NCI-H1417 (cell line): ENCODE measurements at places on chromosomes 7 and 10.

- no peak for DNase-seq
Measured at GRCh38 chr10:35495521-35496119, 109.5 kb upstream of the GJD4 start.

- no peak for DNase-seq
Measured at GRCh38 chr10:132020456-132020855, 38.7 kb upstream of the BNIP3 start.

GRCh38 chr10:61761825-61762217, 99.1 kb downstream of the CABCOCO1 start:
- DNase-seq: peak; percentile 72

DNA sequence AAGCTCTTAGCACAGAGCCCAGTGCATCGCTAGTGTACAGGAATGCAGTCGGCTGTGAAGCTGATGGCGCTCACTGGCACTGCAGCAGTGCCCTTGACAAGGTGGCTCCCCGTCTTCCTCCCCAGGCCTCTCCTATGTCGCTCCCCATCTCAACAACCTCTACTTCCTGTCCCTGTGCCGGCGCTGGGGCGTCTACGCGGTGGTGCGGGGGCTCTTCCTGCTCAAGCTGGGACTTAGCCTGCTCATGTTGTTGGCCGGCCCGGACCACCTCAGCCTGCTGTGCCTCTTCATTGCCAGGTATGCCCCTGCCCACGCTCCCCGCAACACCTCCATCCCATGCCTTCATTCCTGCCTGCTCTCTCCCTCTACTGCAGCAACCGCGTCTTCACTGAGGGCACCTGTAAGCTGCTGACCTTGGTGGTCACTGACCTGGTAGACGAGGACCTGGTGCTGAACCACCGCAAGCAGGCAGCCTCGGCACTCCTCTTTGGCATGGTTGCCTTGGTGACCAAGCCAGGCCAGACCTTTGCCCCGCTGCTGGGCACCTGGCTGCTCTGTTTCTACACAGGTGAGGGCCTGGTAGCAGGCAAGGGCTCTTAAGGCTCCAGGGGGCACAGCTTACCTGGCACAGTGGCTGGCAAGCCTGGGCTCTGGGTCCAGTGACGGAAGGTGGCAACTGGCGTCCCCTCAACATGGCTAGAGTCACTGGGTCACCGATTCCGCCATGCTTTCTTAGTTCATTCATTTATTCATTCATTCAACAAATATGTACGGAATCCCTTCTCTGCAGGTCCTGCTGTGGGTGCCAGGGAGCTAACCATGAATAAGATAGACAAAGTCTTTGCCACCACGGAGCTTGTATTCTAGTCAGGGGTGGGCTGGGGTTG, 22.3 kb upstream of the C10orf95 start:
- no peak for DNase-seq

DNA sequence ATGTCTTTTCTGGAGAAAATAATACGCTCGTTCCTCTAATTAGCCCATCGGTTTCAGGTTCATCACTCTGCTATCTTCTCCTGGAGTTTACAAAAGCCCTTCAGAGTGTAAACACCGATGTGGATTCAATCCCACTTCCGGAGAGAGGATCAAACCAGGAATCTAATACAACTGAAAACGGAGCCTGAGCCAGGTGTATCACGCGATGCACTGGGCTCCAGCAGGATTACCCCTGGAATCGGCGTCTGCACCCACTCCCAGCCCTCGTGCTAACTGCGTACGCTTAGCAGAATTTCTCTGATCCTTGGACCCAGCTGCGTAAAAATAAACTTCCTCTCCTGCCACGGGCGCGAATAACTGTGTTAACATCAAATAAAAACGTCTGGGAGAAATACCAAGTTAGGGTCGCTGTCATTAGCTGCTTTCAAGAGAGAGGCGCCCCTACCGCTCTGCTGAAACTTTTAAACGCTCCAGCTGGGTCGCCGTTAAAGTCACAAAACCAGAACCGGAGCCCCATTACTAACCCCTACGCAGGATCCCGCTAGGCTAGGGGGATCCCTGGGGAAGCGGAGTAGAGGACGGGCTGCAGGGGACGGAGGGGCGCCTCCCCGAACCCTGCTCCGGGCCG, 502 bp downstream of the ZNF3 start:
- DNase-seq: peak; percentile 71

DNA sequence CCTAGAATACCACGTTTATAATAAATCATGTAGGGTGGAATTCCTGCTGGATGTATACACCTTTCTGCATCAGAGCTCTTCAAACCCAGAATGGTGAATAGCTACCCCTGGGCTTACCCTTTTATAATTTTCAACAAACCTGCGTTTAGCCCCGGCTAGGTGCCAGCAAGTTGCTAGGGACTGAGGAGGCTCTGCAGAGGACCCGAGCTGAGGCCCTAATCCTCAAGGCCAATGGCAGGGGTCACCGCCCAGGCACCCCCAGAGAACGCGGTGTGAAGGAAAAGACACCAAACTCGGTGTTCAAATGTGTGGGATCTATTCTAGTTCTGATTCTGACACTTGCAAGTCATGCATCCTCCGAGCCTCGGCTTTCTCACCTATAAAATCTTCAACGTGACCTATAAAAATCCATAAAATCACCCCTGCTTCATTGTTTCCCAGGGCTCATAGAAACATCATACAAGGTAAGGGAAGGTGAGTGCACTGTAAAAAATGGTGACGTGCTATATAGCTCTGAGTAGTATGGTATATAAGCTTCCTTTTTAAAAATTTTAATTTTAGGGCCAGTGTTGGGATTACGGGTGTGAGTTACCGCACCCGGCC, 2.5 kb upstream of the ANXA11 start:
- DNase-seq: no peak

- peak; percentile 7 for DNase-seq
Measured at GRCh38 chr7:72183835-72184234, 228.3 kb downstream of the CALN1 start.

DNA sequence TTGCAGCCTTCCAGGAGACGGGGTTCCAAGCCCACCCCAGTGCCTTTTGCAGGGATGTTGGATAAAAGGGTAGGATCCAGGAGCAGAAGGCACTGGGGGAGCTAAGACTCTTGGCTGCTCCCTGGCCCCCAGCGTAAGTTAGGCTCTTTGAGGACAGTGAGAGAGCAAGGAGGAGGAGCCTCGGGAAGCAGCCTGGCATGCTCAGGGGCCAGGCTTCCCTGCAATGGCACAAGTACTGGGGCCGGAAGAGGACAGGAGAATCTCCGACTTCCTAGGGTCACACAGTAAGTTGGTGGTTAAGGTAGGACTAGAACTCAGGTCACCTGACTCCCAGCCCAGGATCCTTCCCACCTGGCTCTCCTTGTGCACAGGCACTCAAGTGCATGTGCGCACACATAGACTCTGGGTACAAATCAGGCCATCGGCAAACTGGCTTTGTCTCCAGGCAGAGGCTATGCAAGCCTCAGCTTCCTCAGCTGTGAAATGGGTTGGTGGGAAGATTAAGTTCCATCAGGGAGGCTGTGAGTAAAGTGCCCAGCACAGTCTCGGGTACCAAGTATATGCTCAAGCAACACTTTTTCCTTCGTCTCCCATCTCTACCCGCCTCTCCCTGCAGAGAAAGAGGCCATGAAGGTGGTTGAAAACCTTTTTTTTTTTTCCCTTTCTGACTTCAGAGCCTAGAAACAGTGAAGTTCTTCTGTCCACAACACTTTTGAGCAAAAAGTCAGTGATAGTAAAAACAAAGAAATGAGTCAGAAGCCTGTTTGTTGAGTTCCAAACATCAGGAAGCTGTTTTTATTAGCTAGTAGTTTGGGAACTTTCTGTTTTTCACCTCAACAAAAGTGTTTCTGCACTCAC, 79.1 kb downstream of the NEURL1 start:
- no peak for DNase-seq

DNA sequence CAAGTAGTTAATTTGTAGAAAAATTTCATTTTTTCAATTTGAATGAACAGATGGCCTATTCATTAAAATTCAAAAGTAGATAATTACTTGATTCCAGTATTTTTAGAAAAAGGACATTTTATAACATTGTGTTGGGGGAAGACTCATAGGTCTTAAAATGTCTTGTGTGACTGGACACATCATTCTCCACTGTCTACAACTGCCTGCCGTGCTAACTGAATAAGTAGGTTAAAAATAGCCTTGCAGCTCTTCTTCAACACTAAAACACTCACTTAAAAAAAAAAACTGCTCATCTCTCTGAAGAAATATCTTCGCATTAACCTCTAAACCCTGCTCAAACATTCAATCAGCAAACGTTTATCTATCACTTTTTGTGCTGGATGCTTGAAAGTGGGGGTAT, 253.8 kb downstream of the CSTF2T start:
- DNase-seq: no peak

DNA sequence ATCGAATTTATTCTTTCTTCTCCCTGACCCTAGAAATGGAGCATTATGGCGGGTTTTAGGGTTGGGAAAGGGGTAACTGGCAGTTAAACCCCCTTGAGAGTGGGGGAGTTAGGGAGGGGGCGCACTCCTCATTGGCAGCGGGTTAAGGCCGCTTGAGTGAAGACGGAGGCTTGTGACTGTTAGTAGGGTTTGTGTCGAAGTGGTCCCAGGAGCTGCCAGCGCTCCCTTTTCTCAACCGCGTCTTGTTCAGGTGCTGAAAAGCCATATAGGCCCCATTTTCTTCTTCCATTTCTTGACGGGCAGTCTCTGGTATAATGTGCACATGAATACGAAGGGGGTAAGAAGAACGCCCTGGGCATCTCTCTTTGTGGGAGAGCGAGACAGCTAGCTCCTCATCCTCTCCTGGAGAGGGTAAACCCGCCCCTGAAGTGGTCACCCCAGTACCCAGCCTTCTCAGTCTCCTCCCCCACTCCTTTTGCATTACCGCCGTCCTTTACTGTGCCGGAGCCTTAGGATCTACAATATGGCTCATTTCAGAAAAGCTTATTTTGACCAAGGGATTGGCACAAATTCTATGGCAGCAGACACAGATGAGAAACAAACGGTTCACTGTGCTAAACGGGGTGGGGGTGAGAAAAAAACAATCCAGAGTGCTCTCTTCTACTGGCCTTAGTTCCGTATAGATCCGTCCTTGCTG, 836 bp downstream of the KMT2E start:
- DNase-seq: peak; percentile 85

DNA sequence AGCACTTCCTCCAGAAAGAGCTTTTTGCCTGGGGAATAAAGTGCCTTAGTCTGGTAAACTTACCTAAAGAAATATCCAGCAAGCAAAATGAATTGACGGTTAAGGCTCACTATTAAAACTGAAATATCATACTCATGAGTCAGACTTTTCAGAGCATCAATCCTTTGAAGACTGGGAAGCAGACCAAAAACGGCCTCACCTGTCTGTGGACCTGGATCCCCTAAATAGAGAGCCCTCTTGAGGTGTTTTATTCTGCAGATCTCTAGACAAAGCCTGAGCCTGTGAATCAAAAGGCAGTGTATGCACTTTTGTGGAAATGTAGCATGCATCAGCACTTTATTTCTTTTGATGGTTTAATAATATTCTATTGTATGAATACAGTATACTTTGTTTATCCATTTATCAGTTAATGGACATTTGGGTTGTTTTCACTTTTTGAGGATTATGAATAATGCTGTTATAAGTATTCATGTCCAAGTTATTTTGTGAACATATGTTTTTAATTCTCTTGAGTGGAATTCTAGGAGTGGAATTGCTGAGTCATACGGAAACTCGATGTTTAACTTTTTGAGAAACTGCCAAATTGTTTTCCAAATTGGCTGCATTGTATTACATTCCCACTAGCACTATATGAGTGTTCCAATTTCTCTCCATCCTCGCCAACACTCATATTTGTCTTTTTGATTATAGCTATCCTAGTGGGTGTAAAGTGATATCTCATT, 449.0 kb upstream of the IGFBP3 start:
- peak; percentile 8 for DNase-seq

GRCh38 chr7:88115816-88116215, 104.0 kb downstream of the SRI start:
- no peak for DNase-seq
